ENCODE measurements at places on chromosomes 4 and X.

DNA sequence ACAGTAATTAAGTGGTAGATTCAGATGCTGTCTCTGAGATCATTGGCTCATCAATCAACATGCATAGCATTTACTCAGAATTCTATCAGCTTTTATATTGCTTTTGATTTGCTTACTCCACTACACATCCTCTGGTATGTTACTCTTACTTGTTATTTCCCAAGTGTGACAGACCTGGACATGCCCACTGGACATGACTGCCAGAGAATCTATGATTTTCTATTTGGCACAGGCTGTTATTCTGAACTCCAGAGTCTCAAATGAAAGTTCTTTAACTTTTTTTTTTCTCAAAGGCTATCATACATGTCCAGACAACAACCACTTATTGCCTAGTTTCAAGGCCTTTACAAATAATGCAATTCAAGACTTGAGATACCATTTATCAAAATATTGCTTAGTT is 116.1 kb upstream of the ARHGAP24 start:
- no peak for DNase-seq

GRCh38 chr4:16337936-16338335 is 111.7 kb upstream of the TAPT1 start:
- DNase-seq: no peak

DNA sequence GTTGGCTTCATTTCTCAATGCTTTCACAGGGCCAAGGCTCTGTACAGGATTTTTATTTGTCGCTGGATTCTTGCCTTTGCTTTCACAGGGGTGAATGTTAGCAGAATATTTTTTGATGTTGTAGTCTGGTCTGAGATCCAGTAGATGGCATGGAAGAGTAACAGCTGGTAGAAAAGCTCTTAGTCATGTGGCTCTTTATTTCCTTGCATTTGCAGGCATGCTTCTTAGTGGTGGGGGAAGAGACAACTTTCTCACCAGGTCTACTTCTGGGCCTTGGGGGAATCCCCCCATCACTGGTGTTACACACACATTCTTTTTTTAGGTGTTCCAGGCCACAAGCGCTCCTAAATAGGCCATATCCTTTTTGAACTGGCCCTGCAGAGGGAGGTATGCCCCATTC is 58.2 kb upstream of the DKK2 start:
- no peak for DNase-seq

DNA sequence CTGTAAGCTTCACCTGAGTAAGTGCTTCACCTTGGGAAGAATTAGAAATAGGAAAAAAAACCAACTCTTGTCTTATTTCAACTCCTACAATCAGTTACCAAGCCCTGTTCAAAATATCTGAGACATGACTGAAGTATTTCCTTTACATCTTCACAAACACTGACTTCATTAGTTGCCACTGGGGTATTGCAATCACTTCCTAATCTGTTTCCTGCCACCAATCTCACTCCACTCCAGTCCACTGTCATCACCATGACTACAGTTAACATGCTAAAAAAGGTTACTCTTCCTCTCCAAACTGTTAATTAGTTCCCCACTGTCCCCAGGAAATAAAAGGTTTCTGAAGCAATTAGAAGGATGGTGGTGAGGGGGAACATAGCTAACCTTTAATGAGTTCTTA is 3.3 kb upstream of the SUPT20HL1 start:
- no peak for DNase-seq

GRCh38 chr4:113276464-113277170 is 227.2 kb downstream of the ANK2 start:
- no peak for DNase-seq

GRCh38 chr4:188130355-188130754 is 8.9 kb upstream of the TRIML1 start:
- no peak for DNase-seq

GRCh38 chr4:103099691-103100392 is at the start of gene BDH2:
Gene BDH2, minus strand, starts transcription at chr4:103099834. Its CDS starts 3,580 bp downstream, at chr4:103096254.
- peak; percentile 68 for DNase-seq

- DNase-seq: no peak
These were observed 13.8 kb upstream of the GPC3 start for GRCh38 chrX:133999031-133999705.

DNA sequence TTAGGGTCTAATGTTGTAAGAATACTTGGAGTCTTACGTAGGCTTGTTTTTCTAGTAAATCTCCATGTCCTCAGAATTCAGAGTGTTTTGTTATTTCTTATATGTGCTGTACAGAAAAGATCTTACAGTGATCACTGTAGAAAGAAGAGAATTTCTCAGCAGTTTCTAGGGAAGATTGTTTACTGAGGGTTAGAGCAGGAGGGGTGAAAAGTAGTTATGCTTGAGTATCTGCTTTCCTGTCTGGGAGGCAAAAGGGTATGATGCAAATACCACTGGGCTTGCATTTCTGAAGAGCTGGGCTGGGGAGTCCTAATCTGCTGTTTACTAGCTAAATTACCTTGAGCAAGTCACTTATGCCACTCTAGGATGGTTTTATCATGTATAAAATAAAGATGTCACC is 78.2 kb downstream of the BEND4 start:
- DNase-seq: no peak

DNA sequence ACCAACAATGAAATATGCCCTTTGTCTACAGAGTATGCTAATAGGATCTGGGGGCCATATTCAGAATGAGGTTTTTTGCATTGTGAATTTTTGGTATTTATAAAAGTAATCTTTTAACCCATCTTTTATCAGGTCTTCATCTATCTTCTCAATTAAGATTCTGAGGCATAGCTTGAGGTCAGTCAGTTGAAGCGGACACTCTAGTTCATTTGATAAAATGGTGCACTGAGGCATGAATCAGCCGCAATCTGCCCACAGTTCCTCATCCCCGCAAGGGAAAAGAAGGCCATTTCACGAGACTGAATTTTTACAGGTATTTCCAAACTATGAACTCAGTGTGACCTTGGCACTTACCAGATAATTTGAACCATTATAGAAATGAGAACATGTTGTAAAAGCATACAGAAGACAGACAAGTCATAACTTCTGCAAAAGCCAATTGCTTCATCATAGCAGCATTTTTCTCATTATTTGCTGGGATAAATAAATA is 19.3 kb upstream of the VCX2 start:
- no peak for DNase-seq

DNA sequence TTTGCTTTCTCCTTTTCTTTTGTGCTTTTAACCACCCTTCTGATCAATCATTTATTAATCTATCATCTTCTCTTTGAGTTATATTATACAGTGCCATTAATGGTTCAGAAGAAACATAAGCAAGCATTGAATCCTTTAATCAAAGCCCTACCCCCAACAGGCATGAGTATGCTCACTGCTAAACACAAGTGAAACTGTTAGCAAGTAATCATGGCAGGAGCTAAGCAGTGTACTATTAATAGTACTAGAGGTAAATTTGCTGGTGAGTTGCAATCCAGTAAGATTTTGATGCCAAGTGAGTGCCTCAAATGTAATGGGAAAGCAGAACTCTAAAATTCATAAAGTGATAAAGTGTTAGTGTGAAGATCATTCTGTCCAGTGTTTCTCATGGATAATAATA is 57.2 kb downstream of the FNIP2 start:
- DNase-seq: no peak

DNA sequence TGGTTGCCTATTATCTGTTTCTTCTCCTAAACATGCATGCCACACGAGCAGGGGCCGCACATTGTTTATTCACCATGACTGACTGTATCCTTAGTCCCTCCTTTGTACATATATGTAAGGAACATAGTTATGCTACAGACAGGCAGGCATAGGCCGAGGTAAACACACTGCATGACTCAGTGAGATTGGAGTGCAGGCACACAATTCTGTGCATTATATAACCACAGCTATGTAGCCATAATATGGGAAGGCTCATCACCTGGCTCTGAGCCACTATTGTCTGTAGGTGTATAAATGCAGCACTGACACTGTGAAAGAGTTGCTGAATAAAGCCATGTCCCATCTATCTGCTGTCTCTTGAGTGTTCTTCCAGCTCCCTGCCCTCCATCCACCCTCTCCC is 431.6 kb downstream of the IDS start:
- no peak for DNase-seq

GRCh38 chrX:47661539-47661938 is 2.6 kb upstream of the UXT start:
- DNase-seq: no peak

GRCh38 chr4:188289531-188290125 is 150.4 kb downstream of the TRIML1 start:
- no peak for DNase-seq

DNA sequence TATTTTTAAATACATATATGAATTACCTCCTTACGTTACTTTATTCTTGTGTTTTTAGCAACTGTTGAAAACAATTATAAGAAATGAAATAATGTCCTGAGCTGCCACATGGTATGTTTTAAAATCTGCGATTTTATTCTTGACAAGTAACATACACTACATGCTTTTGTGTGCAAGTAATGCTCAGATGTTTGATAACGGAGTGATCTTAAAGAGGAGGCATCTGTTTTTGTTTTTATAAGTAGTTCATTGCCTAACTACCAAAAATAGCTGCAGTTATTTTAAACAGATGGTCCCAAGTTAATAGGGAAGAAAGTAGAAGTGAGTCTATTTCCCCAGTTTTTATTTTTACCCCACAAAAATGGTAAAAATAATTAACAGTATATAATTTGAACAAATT is 55.2 kb downstream of the GAB1 start:
- DNase-seq: no peak

DNA sequence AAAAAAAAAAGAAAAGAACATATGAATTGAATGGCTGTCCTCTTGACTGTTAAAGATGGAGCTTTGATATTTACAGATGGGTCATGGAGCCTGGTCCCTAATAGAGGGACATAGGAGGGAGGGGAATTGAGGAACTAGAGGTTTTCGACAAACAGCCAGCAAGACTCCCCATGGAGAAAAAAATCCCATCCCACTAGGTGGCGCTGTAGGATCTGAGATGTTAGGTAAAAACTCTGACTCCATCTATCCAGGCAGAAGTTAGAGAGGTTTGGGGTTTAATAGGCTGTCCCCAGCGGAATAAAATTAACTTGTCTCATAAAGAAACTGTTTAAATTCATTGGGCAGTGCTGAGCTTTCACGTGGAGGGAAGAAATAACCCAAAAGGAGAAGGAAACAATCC is 45.9 kb downstream of the HMGB2 start:
- DNase-seq: peak; percentile 33

- no peak for DNase-seq
These were observed 824 bp downstream of the TBC1D14 start for GRCh38 chr4:6910340-6910959.

DNA sequence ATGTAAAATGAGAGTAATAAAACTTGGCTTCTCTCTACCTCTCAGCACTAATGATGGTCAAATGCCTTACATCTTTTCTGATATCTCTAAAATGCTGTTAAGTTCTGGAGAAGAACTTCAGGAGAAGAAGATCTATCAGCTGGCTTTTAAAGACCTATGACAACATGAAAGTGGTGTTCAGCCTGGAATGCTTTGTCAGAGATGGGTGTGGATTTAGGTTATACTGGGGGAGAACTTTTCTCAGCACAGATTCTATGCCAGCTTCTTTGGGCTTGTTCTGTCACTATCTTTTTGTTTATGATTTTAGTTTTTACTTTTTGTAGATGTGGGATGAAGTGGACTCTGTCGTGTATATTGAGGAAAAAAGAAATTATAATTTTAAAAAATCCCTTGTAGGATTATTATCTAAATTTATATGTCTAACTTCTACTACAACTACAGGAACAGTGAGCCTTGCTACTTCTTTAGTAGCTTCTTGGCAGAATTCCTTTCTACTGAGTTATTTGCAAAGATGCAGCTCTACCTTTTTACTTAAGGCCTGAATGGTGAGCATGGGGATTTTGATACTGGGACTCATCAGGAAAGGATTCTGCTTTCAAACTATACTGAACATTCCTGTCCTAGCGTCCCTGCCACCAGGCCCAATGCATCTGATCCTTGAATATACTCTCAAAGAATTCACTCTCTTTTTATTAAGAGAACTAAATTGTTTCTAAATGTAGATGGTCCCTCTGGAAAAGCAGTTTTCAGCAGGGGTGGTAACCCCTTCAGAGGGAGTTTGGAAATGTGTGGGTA is 19.6 kb downstream of the CYP2U1 start:
- DNase-seq: no peak

DNA sequence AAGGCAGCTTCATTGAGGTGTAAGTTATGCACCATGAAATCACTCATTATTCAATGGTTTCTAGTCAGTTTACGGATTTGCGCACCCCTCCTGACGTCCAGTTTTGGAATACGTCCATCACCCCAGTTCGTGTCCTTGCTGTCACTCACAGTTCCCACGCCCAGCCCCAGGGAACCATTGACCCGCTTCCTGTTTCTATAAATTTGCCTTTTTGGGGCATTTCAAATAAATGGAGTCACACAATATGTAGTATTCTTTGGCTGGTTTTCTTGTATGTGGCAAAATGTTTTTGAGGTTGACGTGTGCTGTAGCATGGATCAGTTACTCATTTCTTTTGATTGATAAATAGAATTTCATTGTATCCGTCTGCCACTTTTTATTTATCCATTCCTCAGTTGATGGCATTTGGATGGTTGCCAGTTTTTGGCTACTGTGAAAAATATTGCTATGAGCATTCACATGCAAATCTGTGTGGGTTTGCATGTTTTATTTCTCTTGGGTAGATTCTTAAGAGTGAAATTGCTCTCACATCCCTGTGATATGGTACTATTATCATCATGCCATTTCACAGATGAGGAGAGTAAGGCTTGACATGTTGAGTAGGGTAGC is 18.4 kb upstream of the SORCS2 start:
- no peak for DNase-seq

DNA sequence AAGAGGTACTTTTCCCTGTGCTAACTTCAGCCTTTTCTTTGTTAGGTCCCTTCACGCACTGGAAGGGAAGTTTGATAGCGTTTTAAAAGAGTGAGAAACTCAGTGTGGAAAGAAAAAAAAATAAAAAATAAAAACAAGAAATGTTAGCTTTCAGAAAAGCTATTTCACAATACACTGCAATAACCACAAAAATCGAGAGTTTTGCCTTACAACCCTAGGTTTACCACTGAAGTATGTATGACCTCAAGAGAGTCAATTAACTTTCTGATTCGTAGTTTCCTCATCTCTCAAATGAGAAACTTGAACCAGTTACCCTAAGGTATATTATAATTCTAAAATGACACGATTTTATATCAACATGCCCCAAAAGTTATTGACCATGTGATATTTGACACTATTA is 93.9 kb upstream of the JADE1 start:
- no peak for DNase-seq
